Psoas muscle (tissue), 8 donors: ENCODE measurements at places on chromosomes 1 and 21. TPM values are rescaled to one million over a fixed set of nuclear protein-coding genes. Genes with fewer than 3 reads are reported as not detected.

- H3K4me3 ChIP-seq = no peak overlapping the region
- H3K27me3 ChIP-seq = no peaks in the 10 kb centered on the region
- H3K4me1 ChIP-seq = no peaks in the 10 kb centered on the region
- no peak for DNase-seq
- H3K27ac ChIP-seq = no peak overlapping the region
These were observed 12.9 kb upstream of the IL19 start for GRCh38 chr1:206757524-206758266.

DNA sequence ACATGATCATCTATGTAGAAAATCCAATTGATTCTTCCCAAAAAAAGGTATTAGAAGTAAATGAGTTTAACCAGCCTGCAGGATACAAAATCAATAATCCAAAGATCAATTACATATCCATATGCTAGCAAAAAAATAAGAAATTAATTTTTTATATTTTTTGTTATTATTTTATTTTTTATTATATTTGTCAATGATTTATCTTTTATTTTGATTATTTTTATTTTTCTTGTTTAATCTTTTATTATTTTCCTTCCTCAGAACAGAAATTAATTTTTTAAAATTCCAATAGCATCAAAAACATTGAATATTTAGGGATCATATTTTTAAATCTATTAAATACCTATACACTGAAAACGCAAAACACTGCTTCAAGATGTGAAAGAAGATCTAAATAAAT lies 331.2 kb downstream of the PLPP3 start:
- no peak overlapping the region for H3K4me3 ChIP-seq
- H3K27me3 ChIP-seq = no peaks in the 10 kb centered on the region
- no peaks in the 10 kb centered on the region for H3K4me1 ChIP-seq
- no peak for DNase-seq
- no peaks in the 10 kb centered on the region for H3K36me3 ChIP-seq
- H3K27ac ChIP-seq = no peak overlapping the region

DNA sequence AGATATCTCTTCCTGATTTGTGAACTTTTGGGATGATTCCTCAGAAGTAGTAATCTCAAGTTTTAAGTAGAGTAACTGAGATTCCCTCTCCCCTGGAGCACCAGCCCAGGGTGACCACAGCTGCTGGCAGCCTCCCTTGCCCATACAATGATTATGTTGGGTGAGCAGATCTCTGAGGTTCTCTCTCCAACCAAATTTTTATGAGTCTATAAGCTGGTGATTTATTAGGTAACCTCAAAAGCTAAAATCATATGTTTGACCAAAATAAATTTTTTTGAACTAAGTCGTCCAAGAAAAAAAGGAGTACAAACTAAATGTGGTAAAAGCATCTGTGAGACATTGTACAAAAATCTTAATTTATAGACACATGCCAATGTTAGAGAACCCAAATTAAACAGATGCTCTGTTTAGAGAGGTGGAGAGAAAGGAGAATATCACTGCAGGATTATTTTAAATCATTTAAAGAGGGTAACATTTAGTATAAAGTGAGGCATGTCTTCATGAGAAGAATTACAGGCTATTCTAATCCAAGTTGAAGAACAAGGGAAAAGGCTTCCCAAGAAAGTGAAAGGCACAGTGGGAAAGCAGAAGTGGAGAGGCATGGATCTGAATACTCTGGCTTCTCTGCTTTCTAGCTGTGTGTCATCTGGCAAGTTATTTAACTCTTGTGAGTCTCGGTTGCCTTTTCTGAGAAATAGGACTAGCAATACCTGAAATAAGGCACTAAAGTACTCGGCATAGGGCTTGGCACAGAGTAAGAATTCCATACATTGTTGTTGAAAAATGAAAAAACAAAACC lies 2.5 kb downstream of the AKNAD1 start:
- no peak for DNase-seq
- H3K27ac ChIP-seq = no peak overlapping the region
- H3K27me3 ChIP-seq = no peaks in the 10 kb centered on the region

GRCh38 chr1:51789342-51789741 lies 89.2 kb downstream of the NRDC start:
- no peaks in the 10 kb centered on the region for H3K27me3 ChIP-seq
- H3K4me1 ChIP-seq = no peaks in the 10 kb centered on the region
- H3K4me3 ChIP-seq = no peak overlapping the region
- DNase-seq = no peak
- peaks cover 45% of the 10 kb centered on the region for H3K36me3 ChIP-seq
- no peak overlapping the region for H3K27ac ChIP-seq

Gene UQCRH
- total RNA-seq = 440 TPM

DNA sequence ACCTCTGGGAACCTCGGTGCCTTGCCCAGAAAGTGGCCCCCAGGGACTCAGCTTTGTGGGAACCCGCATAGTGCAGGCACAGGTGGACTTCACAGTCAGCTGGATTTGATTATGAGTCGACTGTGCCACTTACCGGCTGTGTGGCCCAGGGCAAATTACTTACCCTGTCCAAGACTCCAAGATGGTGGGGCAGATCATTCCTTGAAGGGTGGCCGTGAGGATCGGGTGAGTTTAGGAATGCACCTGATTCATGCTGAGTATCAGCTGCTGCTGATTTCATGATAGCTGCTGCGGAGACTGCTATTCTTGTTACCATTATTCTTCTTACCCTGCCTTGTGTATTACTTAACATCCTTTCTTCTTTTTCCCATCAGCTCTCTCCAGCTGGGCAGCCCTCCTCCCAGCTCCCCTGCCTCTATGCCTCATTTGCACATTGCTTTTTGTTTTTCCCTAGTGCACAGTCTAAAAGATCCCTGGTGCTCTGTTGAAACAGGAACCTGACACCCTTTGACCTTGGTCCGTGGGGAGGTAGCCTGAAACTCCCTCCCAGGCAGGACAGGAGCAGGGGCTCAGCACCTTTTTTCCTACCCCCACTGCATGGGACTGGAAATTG lies 40.5 kb upstream of the FHAD1 start:
- H3K27me3 ChIP-seq = no peaks in the 10 kb centered on the region
- H3K36me3 ChIP-seq = no peaks in the 10 kb centered on the region
- no peak for DNase-seq
- no peak overlapping the region for H3K4me3 ChIP-seq

DNA sequence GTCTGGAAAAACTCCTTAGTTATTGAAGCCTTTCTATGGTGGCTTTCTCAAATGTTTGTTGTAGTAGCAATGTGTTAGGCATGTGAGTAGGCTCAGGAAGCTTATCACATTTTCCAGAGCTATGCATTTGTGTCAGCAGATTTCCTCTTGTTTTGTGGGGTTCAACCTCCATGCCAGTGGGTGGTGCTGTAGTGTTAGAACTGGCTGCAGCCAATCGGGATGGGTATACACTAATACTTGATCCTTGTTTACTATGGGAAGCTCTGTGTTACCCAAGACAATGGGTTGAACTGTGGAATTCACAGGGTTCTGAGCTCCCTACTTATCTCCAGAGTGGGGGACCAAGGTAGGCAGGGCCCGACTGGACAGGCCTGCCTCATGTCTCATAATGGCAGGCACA lies 348.5 kb upstream of the ADAMTS5 start:
- no peaks in the 10 kb centered on the region for H3K36me3 ChIP-seq
- H3K4me3 ChIP-seq = no peak overlapping the region
- DNase-seq = no peak
- H3K27ac ChIP-seq = no peak overlapping the region
- no peaks in the 10 kb centered on the region for H3K4me1 ChIP-seq
- no peaks in the 10 kb centered on the region for H3K27me3 ChIP-seq

- no peak overlapping the region for H3K27ac ChIP-seq
- H3K36me3 ChIP-seq = no peaks in the 10 kb centered on the region
- no peaks in the 10 kb centered on the region for H3K27me3 ChIP-seq
- no peak overlapping the region for H3K4me3 ChIP-seq
- H3K4me1 ChIP-seq = no peaks in the 10 kb centered on the region
- no peak for DNase-seq
These were observed 187.1 kb downstream of the NRIP1 start for GRCh38 chr21:14877581-14878228.

Gene CLDN8
- not detected for total RNA-seq

Gene RFX5
- 38.7 TPM for total RNA-seq

Gene MNDA
- 1.2 TPM for total RNA-seq

Gene KRTAP13-2
- total RNA-seq = not detected

- no peaks in the 10 kb centered on the region for H3K4me1 ChIP-seq
- DNase-seq = no peak
- H3K4me3 ChIP-seq = no peak overlapping the region
- H3K27me3 ChIP-seq = no peaks in the 10 kb centered on the region
- H3K36me3 ChIP-seq = no peaks in the 10 kb centered on the region
These were observed 200.6 kb downstream of the RGS7 start for GRCh38 chr1:241156231-241156965.

Gene UBL4B
- total RNA-seq = 0.20 TPM

Gene TMEM82
- not detected for total RNA-seq

- H3K36me3 ChIP-seq = peaks cover 12% of the 10 kb centered on the region
- no peaks in the 10 kb centered on the region for H3K27me3 ChIP-seq
- DNase-seq = no peak
These were observed 23.7 kb downstream of the EIF2B3 start for GRCh38 chr1:44962729-44963128.

- peak overlapping the region; percentile 92 for H3K27ac ChIP-seq
- H3K27me3 ChIP-seq = no peaks in the 10 kb centered on the region
- no peak for DNase-seq
- H3K36me3 ChIP-seq = no peaks in the 10 kb centered on the region
- peaks cover 33% of the 10 kb centered on the region for H3K4me1 ChIP-seq
- H3K4me3 ChIP-seq = peak overlapping the region; percentile 84
These were observed 1.5 kb upstream of the PRDX6 start for GRCh38 chr1:173475564-173476196.

Gene WNT9A
- total RNA-seq = 7.6 TPM

Gene ARL8A
- 68.1 TPM for total RNA-seq

- H3K27ac ChIP-seq = peak overlapping the region; percentile 68
- H3K27me3 ChIP-seq = no peaks in the 10 kb centered on the region
- H3K4me1 ChIP-seq = peaks cover 18% of the 10 kb centered on the region
- H3K4me3 ChIP-seq = no peak overlapping the region
These were observed 16.9 kb downstream of the CCT8 start for GRCh38 chr21:29056538-29057050.
